ENCODE measurements at places on chromosomes 3 and 15.

DNA sequence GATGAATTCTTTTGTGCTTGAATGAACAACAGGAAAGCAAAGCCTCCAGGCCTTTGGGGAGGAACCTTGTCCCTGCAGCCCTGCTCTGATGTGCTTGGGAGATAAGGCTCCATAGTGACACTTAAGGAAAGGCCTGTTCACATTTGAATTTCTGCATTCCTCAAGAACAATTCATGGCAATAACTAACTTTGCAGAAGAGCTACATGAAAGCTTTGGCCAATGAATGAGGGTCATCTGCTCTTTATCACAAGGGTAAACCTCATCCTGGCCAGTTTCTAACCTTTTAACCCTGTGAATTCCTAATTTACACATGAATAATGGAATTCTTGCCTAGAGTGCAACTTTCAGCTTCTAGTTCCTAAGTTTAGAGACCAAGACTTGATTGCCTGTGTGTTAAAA lies 5.6 kb downstream of the PRTG start:
- DNase-seq, result no peak

DNA sequence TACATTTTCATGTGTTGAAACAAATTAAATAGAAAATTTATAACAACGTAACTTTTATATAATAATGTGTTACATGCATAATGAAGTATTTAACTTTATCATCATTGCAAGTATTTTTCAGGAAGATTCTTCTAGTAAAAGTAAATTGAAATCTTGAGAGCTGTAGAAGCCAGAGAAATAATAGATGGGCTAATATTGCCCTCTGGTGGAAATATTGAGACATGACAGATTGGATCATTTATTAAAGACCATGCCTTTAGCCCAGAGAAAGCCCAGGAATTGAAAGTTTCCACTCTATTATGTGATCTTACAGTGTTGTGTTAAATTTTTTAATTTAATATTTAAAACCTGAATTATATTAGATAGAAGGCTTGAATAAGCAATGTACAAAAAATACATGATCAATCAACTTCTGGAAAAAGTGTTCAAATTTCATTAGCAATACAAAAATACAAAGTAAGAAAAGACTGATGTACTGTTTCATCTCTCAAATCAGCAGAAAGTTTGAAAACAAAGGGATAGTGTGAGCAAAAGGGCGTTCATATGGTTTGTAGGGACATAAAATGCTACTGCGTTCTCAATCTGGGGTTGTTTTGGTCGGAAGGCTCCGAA lies 52.7 kb upstream of the SPTSSB start:
- no peak for DNase-seq

DNA sequence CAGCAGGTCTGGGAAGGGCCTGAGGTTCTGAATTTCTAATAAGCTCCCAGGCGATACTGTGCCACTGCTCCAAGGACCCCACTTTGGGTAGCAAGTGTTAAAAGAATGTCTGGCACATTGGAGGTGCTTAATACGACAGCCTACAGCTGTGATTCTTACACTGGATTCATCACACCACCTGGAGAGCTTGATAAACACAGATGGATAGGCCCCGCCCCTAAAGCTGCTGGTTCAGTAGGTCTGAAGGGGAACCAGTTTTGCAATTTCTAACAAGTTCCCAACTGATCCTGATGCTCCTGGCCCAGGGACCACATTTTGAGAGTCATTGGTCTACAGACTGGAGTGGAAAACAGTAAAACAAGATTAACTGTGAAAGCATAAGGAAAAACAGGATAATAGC lies 124.8 kb upstream of the ST8SIA2 start:
- DNase-seq, result no peak

DNA sequence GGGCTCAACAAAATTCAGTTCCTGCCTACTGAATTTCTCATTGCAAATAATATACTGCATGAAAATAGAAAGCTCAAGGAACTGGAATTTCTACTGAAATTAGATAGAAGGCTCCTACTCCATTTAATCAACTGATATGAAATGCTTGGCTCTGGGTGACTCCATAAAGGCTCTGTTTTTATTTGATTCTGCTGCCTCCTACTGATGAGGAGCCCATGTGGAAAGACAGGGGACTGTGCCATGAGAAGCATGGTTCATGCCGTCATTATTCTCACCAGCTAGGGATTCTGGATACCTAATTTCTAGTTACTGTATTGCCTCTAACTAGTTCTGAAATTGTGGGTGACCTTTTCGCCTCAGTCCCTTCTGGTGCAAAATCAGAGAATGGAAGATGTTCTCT lies 366.2 kb upstream of the DPH6 start:
- DNase-seq, result no peak

- no peak for DNase-seq
Measured at GRCh38 chr3:105904678-105905284, 36.0 kb upstream of the CBLB start.

Measured in stimulated activated CD4-positive, alpha-beta T cell treated with anti-CD3 and anti-CD28 coated beads, Interleukin-1b, Interleukin-23, amount 100 ng/mL, for 1 hour (primary cell).